ENCODE measurements at places on chromosomes 6 and 20. TPM values are rescaled to one million over a fixed set of nuclear protein-coding genes. Genes with fewer than 3 reads are reported as not detected.

SLA2 gene
- 44.1 TPM for total RNA-seq

SNRPB2 gene
- total RNA-seq, result 93.1 TPM

SAYSD1 gene
- total RNA-seq, result 13.7 TPM

PARD6B gene
- 3.3 TPM for total RNA-seq

HDGFL1 gene
- total RNA-seq, result not detected

SRMS gene
- total RNA-seq, result not detected

HIVEP1 gene
- 47.9 TPM for total RNA-seq

SUPT3H gene
- total RNA-seq, result 17.9 TPM
